ENCODE measurements at places on chromosomes 11 and 22. TPM values are rescaled to one million over a fixed set of nuclear protein-coding genes. Genes with fewer than 3 reads are reported as not detected.

Gene RFPL3
- polyA plus RNA-seq: not detected

Gene CCDC81
- polyA plus RNA-seq: not detected

Gene PRCP
- polyA plus RNA-seq: 48.8 TPM

Gene ZDHHC24
- 21.6 TPM for polyA plus RNA-seq

Gene OR8H2
- not detected for polyA plus RNA-seq

Measured in IgD-negative memory B cell (primary cell).